ENCODE measurements at places on chromosomes 2 and 18.

DNA sequence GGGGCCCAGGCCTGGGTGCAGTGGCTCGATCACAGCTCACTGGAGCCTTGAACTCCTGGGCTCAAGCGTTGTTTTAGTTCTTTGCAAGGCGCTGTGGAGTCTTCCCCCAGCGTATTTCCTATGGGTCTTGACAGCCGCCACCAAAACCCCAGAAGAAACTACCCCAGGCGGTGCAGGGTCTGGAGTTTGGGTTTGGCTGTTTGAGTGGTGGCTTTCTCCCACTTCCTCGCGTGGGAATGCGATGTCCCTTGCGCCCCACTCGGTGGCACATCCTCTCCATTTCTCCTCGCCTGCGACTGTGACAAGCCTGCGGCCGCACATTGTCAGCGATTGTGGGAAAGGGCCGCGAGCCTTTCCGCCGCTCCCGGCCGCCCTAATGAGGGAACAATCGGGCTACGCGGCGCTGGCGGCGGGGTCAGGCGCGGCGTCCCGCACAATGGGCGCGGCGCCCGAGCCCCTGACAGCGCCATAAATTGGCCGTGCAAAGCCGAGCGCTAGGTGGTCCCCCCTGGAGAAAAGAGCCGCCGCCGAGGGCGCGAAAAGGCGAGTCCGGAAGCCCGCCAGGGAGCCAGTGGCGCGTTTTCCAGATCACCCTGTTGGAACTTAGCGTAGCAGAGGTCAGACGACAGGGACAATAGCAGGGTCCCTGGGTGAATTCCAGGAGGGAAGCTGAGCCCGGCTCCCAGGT, 194.9 kb upstream of the POU3F3 start:
- no peak for DNase-seq

- no peak for DNase-seq
These were observed 37.5 kb downstream of the FBXO11 start for GRCh38 chr2:47868611-47869352.

DNA sequence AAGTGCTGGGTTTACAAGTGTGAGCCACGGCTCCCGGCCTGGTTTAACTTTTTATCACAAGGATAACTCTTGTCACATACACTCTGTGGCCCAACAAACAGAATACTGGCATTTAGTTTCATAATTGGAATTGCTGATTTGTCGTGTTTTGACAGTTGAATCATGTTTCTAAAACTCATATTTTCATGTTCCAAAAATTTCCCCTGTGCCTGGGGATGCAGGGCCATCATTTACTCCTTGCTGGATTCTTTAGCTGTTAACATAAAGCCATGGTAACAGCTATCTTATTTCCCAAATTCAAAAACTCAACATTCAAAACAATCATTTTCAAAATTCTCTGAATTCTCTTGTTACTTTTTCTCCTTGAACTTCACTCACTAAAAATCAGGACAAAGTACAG, 16.5 kb upstream of the ATG16L1 start:
- DNase-seq: no peak

- peak; percentile 62 for DNase-seq
These were observed 61.3 kb downstream of the LONRF2 start for GRCh38 chr2:100260712-100261620.

GRCh38 chr2:19654310-19655090, 247.3 kb downstream of the TTC32 start:
- no peak for DNase-seq

Measured in renal cortical epithelial cell (primary cell).